ENCODE measurements at places on chromosomes 4 and X.

DNA sequence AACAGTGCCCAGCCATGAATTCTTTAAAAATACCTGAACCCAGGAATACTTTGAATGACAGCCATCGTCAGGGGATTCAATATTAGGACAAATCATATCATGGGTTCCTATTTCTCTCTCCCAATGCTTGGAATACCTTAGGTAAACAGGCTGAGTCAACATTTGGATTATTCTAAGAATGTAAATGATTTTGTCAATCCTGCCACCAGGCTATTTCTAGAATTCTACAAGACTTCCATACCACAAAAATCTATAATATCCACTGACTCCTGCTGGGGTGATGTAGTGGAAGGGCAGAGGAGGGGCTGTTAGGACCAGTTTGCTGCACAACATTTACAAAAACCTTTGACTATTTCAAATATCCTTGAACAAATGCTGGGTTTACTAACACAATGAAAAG is 65.2 kb downstream of the IGFBP7 start:
- no peak for DNase-seq

- DNase-seq: no peak
Measured at GRCh38 chr4:53962516-53963225, 101.7 kb downstream of the CHIC2 start.

DNA sequence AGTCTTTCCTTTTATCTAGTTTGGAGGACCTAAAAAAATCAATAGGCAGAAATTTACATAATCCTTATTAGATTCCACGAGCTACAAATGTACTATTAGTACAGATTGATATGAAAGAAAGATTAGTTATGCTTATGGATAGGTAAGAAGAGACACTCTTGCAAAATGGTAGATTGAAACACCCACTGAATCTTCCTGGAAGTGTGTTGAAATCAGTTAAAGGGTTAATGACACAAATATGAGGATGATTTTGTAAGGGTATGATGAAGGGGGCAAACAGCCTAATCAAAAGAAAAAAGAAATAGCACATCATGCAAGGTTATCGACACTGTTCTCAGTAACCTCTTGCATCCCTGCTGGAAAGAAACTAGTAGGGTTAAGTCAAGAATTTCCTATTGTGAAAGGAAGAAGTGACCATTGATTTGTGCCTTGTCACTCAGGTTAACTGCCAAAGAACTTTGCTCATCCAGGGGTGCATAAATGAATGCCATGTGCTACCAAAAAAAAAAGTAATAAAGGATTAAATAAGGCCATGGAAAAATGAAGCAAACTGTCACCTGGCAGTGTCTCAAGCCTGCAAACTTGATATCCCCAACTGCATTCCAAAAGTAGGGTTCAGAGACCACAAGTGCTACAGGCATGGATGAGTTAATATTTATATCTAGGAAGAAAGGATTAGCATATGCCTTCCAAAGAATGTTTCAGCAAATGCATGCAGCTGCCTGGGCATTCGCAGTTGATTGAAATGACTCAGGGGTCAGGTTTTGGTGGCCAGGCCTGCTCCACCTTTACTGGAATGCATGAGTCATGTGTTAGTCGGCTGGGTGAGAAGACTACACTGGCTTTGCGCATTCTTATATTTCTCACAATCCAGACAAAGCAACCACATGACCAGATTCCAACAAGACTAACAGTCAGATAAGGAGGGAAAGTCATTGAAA is 78.3 kb upstream of the ATXN3L start:
- peak; percentile 97 for DNase-seq

DNA sequence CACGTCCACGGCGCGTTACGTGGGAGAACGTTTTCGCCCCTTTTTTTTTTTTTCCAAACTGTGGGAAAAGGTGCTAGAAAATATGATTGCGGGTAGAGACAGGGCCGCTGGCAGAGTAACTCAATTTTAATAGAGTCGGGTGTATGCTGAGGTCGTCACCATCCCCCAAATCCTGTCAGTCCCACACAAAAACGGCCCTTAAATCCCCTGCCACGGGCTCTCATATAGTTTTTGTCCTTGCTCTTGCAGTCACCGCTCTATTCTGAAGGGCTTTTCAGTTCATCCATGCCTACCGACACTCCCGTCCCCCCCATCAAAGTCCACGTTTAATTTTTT is 796 bp upstream of the MED14 start:
- no peak for DNase-seq

GRCh38 chr4:147969573-147970385 is 237.9 kb downstream of the ARHGAP10 start:
- no peak for DNase-seq

DNA sequence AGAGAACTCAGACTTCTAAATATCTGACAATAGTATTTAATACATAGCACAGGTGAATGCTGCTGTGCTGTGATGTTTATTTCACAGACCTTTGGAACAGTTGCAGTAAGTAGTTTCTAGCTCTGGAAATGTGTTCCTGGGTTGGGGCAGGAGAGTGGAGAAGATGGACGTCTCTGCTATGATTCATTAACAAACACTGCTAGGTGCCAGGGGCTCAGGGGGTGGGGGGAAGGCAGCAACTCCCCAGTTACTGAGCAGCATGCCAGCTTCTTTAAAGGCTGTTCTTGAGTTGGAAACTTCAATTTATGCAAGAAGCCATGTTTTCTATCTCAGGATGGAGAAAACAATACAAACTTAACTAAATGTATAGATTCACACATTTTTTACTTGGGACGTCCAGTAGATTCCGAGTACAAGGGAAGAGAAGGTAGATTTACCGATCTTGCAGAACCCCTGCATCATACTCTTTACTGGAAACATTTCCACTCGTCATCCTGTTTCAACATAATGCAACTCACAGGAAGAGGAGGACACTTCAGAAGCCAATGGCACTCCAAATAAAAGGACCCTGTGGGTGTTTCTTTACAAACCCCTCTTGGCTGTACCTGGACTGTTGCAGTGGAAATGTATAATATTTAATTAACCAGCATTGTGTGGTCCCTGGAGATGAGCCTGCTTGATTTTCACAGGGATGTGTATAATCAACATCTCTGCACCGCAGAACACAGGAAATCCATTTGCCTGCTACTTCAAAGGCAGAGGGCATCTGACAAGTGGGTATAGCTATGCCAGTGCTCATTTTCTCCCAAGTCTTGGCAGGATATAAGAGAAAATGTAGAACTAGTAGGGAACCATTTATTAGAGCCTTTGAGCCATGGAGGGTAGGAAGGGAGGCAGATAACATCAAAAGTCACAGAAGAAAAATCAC is 171.4 kb downstream of the SH3KBP1 start:
- no peak for DNase-seq

DNA sequence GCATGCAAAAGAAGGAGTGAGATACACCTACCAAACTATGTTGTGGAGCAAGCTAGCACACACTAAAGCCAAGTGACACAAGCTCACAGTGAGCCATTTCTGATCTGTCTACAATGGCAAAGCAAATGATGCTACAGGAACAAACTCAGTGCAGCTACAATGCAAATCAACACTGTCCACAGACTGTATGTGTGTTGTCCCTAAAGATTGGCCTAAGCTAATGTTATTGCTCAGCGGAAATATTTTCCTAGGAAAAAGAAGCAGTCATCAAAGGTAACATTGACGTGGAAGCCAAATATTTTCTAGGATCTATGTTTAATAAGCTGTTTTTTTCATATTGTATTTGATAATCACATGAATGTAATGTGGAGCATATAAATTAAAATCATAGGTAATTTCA is 34.7 kb upstream of the HPGDS start:
- DNase-seq: no peak

DNA sequence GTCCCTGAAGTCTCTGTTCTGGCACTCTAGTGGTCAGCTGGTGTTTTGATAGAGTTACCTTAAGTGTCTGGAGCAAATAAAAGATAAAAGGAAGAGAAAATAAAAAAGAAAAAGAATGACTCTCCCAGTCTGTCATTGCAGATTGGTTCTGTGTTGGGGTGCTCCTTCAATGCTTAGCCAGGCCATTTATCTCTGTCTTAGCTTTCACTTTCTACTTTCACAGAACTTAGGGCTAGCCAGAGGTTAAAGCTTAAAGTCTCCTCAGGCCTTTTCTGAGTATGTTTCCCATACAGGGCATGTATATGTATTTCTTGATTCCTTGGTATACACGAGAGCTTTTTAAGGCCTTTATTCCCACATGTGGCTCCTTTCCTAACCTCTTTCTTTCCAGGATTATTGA is 83.1 kb upstream of the TEX13D start:
- DNase-seq: no peak

DNA sequence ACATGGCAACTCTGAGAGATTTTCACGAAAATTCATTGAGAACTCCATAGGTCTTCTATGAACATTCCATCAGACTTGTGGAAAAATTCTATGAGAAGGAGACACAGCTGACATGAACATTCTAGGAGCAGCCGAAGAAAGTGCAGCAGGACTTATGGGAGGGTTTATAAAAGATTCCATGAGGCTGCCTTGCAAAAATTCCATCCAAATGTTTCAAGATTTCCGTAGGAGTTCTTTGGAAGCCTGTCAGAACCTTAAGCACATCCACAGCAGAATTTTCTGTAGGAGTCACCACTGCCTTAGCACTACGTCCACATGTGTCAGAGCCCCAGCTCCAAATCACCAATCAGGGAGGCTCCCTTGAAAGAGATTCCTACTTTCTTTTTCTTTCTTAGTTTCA is 67.0 kb upstream of the MSX1 start:
- DNase-seq: no peak

- DNase-seq: no peak
Measured at GRCh38 chrX:40152173-40152711, 54.5 kb upstream of the BCOR start.

DNA sequence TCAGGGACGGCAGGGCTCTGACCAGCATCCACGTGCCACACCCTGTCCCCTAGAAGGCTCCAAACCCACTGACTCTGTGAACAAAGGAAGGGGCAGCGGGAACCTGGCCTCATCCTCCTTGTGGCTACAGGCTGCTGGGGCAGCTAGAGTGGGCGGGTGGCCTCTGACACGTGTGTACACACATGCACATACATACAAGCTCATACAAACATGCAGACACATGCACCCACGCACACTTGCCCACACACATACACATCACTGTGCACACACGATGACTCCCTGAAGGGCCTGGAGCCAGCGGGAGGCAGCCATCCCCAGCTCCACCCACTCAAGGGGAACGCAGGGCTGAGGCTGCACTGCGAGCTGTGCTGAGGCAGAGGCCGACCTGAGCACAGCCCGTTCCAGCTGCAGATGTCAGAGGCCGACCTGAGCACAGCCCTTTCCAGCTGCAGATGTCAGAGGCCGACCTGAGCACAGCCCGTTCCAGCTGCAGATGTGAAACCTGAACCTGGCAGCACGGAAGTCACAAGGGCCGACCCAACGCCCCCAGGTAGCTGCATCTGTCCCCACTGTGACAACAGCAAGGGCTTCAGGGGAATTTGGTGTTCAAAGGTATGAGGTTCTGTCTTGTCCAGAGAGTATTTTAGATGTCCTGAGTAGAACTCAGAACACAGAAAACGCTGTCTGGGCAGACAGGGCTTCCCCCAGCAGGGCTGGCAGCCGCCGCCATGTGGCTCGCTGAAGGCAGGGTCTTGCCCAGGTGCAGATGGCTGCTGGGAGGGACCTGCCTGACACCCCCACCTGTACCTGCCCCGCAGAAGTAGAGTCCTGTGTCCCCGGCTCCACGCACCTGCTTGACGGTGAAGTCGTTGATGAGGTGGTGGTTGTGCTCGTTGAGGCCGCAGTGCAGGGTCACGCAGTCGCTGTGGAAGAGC is 33.5 kb downstream of the CTBP1 start:
- no peak for DNase-seq

GRCh38 chrX:23228950-23229448 is 105.7 kb upstream of the PTCHD1 start:
- DNase-seq: no peak

- DNase-seq: peak; percentile 67
Measured at GRCh38 chr4:109977854-109978501, 65.3 kb downstream of the EGF start.

DNA sequence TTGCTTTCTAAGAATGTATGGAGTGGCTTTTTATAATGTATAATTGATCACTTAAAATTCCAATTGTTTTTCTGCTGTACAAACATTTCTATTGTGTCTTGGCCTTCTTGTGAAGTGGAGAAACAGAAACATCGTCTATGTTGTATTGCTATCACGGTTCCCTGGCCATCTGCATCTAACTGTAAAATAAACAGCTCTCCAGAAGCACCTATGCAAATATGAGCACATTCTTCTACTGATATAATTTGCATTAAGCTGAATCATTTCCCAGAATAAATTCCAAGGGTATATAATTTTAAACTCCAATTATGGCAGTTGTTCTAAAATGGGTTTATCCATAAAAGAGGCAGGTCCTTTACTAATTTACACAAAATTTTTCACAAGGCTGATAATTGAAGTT is 261.6 kb upstream of the STS start:
- no peak for DNase-seq

- DNase-seq: no peak
Measured at GRCh38 chrX:50644496-50644895, 169.5 kb downstream of the SHROOM4 start.

GRCh38 chr4:40672528-40673522 is 43.2 kb upstream of the RBM47 start:
- peak; percentile 85 for DNase-seq

DNA sequence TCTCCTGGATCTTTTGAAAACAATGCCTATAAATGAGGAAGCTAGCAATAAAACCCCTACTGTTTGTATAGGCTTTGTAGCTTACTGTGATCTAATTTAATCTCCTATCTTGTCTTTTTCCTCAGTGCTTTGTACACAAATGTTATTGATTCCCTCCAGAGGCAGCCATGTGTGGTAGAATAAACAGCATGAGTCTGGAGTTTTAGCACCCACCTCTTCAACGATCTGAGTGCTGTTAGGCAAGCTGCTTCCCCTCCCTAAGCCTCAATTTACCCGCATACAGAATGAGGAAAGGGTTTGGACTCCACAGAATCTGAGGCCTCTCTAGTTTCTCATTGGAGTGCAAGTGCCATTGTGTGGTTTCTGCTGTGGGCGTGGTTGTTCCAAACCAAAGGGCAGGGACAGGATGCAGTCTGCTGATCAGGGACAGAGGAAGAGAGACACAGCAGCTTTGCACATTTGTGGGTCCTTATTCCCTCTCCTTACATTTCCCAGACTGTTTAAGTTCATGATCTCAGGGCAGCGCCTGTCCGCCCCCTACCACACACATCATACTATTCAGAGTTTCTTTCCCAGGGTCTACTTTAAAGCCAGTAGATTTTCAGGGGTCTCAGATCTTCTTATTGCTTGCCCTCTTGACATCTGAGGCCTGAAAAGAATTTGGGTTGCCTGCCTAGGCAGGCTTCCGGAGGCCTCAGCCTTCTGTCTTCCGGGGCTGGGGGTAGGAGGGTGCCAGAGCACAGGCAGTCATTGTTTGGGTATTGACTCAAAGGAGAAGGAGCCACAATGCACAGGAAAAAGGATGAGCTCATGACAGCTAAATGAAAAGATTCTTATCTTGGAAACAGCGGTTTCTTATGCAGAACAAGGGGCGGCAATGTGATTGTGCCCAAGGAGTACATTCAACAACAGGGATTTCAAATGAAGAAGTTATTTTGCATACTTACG is 114.9 kb upstream of the TEX13D start:
- no peak for DNase-seq
